ENCODE measurements at places on chromosomes 12 and 14. TPM values are rescaled to one million over a fixed set of nuclear protein-coding genes. Genes with fewer than 3 reads are reported as not detected.

DNA sequence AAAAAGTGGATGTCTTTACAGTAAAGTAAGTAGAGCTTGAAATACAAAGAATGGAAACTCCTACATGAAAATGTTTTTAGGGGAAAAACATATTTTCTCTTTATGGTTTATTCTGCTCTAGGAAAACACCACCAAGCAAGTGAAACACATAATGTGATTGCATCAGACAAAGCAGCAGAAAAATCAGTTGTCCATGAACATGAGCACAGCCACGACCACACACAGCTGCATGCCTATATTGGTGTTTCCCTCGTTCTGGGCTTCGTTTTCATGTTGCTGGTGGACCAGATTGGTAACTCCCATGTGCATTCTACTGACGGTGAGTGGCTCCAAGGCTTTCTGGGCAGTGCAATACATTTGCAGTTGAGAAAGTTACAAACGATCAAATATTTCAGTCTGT lies 42.6 kb upstream of the PLEKHD1 start:
- no peak for DNase-seq

- no peak for DNase-seq
Observed at GRCh38 chr12:93113317-93114006, 184.4 kb upstream of the EEA1 start.

The NEMF gene
- total RNA-seq: 81.3 TPM

GRCh38 chr14:90839024-90839888 lies 23.0 kb upstream of the TTC7B start:
- peak; percentile 45 for DNase-seq

DNA sequence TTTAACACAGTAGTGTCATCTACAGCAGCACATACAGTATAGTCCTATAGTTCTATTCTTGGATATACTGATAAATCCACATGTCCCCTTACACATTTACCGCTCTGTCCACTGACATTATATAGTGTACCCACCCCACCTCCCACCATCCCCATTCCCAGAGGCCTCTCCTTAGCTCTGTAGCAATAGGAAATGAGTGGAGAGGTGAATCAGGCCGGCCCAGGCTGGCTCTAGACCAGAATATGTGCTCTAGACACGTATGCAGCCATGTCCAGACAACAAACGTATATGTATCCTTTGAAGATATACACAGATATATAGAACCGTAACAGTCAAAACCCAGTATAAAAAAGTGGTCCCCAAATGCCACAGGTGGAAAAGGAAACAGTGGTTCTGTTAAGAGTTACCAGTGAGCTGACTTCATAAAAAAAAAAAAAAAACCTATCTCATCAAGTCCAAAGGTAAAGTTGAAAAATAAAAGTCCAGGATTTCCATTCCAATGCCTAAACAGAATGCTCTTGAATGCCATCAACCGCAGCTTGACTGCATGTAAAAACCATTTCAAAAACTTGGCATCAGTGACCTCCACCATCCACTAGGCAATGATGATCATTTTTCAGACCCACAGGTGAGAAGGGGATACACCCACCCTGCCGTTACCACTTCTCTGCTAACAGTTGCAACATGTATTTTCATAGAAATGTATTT lies 16.7 kb downstream of the EGLN3 start:
- DNase-seq: no peak
